ENCODE measurements at places on chromosomes 1 and 21.

DNA sequence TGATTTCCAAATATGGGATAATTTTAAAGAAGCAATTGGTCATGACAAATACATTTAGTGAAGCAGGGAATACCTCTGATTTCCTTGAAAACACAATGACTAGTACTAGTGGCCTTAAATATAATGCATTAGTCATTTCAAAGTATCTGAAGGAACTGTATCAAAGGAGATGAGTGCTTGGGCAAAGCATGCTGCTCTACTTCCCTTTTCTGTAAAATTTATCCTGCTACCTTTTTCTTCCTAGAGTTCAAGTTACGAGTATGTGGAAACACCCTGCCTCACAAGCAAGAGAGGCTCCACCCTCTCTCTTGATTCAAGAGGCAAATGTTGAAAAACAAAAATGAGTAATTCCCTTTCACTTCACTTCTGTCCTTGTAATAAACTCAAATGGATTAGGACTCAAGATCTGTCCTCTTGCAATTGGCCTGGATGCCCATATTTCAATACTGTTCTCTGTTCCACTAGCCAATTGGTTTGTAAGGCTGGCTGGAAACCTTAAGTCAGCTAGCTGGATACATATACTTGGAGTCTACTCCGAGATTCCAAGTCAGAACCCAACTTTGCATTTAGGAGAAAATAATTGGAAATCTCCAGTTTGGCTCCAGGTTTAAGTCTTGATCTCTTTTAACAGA, 92.5 kb downstream of the CDC42BPA start:
- peak; percentile 72 for DNase-seq

DNA sequence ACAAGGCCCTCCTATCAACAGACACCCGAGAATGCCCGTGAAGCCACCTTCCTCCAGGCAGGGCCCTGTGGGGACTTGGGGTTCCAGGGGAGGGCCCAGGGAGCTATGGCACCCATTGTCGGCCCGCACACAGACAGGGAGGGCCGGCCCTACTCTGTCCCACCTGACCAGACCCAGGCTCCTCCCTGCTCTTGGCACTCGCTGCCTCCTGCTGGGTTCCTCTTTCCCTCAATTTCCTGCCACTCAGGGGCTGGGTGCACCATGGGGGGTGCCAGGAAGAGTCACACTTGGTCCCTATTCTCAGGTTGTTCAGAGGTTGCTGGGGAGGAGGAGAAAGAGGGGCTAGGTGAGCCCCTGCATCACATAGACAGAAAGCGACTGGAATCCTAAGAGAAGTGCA, 8.0 kb upstream of the OXCT2 start:
- no peak for DNase-seq

GRCh38 chr1:232319518-232320210, 310.3 kb downstream of the SIPA1L2 start:
- DNase-seq = no peak

GRCh38 chr1:238892612-238893011, 493.8 kb upstream of the CHRM3 start:
- DNase-seq = peak; percentile 51

GRCh38 chr1:45414746-45415145, 74.5 kb upstream of the MUTYH start:
- no peak for DNase-seq

DNA sequence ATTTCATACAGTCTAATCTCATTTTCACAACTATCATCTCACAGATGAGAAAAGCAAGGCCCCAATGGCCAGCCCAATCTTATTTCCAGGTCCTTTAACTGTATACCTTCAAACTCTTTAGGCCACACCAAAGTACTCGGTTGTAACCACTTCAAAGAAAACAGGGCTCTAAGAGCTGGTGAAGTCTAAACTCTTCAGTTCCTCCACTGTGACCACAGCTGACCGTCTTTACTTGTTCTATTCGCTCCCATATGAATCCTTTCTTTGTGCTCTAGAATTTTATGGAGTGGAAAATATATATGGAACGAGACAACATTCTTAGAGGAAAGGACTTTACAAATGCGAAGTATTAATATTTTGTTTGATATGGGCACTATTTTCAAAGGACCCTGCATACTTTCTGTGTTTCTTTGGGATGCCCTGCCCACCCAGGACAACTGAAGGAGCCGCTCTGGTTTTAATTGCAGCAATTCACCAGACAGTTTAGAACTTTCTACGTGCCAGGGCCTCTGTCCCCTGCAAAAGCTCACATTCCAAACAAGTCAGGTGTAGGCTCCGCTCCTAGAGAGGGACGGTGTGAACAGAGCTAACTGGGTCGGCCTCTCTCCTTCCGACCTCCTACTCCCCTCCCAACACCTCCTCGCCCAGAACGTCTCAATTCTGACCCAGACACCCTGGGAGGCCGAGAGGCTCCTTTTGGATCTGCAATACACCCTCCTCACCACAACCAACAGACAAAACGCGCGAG, 15.7 kb downstream of the IER5 start:
- DNase-seq = no peak

GRCh38 chr1:23278717-23279116, 61.4 kb upstream of the HTR1D start:
- DNase-seq = no peak

DNA sequence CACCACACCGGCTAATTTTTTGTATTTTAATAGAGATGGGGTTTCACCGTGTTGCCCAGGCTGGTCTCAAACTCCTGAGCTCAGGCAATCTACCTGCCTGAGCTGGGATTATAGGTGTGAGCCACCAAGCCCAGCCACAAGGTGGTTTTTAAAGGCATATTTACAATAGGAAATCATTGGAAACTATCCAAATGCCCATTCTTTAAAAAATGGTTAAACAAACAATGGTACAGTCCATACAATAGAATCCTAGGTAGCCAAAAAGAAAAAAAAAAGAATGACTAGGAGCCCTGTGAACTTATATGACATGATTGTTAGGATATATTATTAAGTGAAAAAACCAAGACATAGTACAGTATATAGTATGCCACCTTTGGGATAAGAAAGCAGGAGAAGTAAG, 5.3 kb downstream of the ATP2B4 start:
- no peak for DNase-seq

GRCh38 chr1:217138799-217139466, 415.7 kb upstream of the ESRRG start:
- DNase-seq = no peak

DNA sequence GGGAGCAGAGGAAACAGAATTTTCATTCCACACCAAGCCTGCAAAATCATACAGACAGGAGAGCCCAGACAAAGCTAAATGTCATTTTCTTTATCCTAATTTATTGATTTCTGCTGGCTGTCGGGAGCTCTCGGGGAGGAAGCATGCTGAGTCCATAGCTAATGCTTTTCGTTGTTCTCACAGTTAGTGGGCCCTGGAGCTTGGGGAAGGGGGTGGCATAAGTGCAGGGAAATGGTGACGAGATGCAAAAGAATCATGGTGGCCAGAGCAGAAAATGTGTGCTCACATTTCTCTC, 202.4 kb downstream of the TOMM20 start:
- no peak for DNase-seq

GRCh38 chr1:204225841-204226735, 12.3 kb upstream of the GOLT1A start:
- DNase-seq = no peak

- DNase-seq = peak; percentile 31
These were observed 1267.6 kb upstream of the ADGRL2 start for GRCh38 chr1:80533093-80533492.

DNA sequence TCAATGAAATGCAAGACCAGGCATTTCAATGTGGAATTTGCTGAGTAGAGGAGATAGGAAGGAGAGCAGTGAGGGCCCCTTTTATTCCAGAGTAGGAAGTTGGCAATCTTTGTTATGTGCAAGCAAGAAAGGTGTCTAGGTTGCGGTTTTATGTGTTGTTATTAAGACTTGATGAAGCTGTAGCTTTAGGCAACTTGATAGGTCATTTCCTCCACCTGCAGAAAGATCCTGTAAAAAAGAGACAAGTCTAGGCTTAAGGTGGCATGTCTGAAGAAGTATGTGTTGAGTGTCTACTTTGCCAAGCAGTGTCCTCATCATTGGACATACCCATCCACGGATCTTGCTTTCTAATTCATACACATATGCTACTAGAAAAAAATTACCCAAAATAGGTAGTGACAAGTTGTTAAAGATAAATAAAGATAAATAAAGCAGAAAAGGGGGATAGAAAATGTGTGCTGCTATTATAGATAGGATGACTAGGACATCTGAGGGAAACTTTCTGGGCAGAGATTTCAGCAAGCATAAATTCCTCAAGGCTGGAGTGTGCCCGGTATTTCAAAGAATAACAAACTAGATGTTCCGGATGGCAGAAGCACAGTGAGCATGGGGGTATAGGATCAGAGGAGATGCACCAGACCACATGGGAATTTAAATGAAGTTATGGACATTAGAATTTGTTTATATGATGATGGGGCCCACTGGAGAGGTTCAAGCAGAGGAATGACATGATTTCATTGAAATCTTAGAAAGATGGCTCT, 335.0 kb downstream of the TGFB2 start:
- DNase-seq = no peak

GRCh38 chr1:87473203-87473661, 144.6 kb downstream of the LMO4 start:
- no peak for DNase-seq

GRCh38 chr1:220921971-220922635, 42.9 kb downstream of the HLX start:
- DNase-seq = no peak

GRCh38 chr21:45949928-45950739, 31.4 kb upstream of the COL6A1 start:
- no peak for DNase-seq

GRCh38 chr1:107727866-107728265, 237.1 kb downstream of the VAV3 start:
- DNase-seq = no peak

DNA sequence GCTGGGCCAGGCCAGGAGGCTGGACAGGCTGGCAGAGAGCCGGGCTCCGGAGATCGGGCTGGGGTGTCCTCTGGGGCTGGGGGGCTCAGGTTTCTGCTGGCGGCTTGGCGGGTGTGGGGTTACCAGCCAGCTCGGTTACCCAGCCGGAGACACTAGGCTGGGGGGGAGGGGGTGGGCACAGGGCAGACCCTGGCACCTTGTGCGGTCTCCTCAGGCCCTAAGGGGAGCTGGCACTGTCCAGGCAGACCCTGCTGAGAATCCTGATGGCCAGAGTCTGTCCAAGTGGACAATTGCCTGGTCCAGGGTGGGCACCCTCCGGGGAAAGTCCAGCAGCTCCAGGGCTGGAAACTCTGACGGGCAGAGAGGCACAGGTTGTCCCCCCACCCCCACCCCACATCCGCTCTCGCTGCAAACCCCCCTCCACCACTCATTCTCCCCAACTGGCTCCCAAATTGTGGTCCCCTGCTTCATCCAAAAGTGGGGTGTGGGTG, 6.7 kb downstream of the ZBTB7B start:
- no peak for DNase-seq

GRCh38 chr21:46000731-46001641, 19.4 kb downstream of the COL6A1 start:
- no peak for DNase-seq

DNA sequence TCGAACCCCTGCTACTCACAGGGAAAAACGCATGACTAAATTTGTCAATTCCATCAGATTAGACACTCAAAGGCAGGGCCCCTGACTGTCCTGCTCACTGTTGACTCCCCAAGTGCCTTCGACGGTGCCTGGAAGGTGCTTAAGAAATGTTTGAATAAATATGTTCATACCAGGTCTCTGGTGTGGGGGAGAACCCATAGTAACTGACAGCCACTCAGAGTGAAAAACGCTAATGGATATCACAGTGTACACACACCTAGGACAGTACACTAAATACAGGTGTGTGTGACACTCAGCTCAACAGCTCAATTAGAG, 39.7 kb upstream of the WASF2 start:
- DNase-seq = no peak

DNA sequence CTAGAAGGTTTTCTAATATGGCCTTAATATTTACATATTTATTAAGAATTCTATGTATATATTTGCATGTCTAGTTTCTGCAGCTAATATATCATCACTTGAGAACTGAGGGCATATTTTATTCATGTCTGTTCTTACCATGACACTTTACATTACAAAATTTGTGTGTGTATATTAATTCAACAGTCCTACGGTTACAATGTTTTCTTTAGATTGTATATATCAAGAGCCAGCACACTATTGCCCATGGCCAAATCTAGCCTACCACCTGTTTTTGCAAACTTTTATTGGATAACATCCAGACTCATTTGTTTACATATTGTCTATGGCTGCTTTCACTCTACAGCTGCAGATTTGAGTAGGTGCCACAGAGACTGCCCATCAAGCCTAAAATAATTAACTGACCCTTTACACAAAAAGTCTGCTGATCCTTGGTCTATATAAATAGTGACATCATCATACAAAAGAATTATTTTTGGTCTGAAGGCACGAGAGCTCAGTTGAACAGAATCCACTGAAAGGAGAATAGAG, 577.4 kb upstream of the PBX1 start:
- DNase-seq = no peak

- DNase-seq = no peak
These were observed 37.6 kb upstream of the RCSD1 start for GRCh38 chr1:167592475-167592874.

DNA sequence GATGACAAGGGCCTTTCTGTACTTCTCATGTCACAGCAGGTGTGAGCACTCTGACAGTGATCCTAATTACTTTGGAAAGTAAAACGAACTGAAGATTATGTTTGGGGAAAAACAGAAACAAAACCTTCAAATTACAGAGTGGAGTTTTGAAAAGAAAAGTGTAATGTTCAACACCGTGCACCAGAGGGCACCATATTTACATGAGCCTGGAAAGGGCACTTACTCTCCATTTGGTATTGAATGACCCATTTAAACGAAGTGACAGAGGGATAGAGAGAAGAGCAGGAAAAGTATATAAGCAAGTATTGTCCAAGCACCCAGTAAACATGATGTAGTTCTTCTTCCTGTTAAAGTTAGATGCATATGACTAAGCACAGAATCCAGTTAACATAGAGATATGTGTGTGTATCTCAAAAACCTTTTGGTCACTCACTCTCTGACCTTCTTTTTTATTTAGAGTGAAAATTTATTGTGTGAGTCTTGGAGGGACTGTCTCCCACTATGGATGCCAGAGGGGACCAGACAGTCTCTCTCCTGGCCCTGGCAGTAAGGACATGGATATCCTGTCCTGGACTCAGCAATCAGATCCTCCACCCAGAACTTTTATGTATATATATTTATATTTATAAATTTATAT, 3.8 kb upstream of the RGSL1 start:
- peak; percentile 35 for DNase-seq

GRCh38 chr1:155873860-155874259, 14.5 kb downstream of the SYT11 start:
- no peak for DNase-seq

- DNase-seq = no peak
These were observed 209.5 kb upstream of the POU3F1 start for GRCh38 chr1:38256072-38256471.

- DNase-seq = no peak
These were observed 60.6 kb downstream of the MYOM3 start for GRCh38 chr1:24051206-24051945.

GRCh38 chr1:70820396-70820795, 227.2 kb downstream of the PTGER3 start:
- DNase-seq = no peak

GRCh38 chr1:231549733-231550447, 21.4 kb downstream of the TSNAX start:
- no peak for DNase-seq

GRCh38 chr1:172818841-172819527, 160.1 kb downstream of the FASLG start:
- DNase-seq = peak; percentile 40

- DNase-seq = no peak
These were observed 173.6 kb downstream of the RERE start for GRCh38 chr1:8643542-8644536.
